Effector CD8-positive, alpha-beta T cell (primary cell): ENCODE measurements at places on chromosomes 4 and X.

- DNase-seq = no peak
Measured at GRCh38 chrX:78092296-78092695, 11.8 kb upstream of the PGK1 start.

DNA sequence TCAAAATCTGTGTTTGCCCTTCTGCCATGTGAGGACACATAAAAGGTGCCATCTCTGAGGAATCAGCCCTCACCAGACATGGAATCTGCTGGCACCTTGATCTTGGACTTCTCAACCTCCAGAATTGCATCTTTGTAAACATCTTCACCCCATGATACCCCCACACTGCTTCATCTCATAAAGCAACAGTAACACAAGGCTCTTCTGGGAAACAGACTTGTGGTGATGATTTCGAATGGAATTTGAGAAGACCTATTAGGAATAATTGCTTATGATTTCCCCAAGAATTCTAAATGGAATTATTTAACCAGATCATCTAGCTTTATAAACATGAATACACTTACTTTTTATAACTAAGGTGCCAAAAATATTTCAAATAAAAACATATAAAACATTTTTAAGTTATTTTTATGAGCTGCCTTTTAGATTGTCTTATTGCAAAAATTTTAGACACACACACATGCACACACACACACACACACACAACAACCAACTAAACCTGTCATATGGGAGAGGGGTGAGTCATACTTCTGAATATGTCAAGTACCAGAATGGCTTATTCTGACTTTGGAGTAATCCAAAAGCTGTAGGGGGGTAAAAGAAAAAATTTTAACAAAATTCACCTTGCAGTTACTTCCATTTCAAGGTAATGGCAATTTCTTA is 82.0 kb downstream of the USP46 start:
- no peak for DNase-seq

- no peak for DNase-seq
Measured at GRCh38 chrX:150408561-150408960, 45.4 kb downstream of the MAMLD1 start.

DNA sequence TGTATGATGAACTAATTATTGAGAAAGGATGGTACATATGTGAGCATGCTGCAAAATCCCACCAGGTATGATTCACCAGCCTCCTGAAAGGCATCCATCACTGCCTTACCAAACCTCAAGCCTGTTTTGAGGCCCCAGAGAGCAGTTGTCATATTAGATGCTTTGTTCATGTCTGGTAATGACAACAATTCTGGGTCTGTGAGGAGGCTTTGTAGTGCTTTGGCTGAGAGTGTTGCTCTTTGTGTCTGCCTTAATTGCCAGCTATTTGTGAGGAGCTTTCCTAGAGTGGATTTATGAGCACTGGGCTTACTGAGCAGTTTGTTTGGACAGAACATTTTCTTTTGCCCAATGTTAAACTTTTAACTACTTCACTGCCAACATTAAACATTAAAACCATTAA is 69.2 kb downstream of the HEPH start:
- DNase-seq = no peak

GRCh38 chr4:53956454-53956853 is 108.0 kb downstream of the CHIC2 start:
- no peak for DNase-seq

GRCh38 chrX:38612281-38612680 is 50.9 kb downstream of the TSPAN7 start:
- DNase-seq = no peak

GRCh38 chr4:2696423-2696822 is 59.7 kb downstream of the TNIP2 start:
- DNase-seq = no peak

DNA sequence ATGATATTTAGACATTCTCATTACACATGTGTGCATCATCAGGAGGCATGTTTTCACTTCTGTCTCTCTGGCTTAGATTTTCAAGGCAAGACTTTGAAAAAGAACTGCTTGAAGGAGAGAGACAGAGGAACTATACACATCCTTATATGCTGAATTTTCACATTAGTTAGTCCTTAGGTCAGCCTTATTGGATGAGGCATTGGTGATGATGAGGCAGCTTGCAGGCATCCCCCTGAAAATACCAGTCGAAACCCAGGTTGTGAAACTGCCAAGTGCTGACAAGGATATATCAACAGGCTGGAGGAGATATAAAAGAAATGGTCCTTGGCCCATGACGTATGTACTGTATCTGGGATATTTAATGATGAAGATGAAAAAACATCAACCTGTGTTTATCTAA is 297.2 kb upstream of the AADAT start:
- DNase-seq = no peak

- DNase-seq = no peak
Measured at GRCh38 chrX:123108513-123109427, 75.3 kb upstream of the GRIA3 start.

GRCh38 chr4:171876636-171877035 is 63.4 kb downstream of the GALNTL6 start:
- DNase-seq = no peak

DNA sequence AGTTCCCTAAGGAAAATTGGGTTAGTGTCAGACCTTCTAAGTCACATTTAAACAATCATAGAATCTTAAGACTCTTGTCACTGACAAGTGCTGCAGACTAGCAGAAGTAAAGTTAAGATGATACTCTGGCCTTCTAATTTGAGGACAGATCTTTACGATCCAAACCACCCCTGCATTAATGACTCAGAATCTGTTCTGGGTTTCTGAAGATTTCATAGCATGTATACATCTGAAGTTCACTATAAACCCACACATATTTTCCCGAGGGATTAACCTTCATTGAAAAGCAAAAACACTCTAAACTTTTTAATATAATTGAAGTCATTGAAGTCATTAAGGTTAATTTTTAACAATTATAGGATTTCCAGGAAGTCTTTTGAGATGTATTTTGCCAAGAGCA is 674.3 kb downstream of the IQCM start:
- no peak for DNase-seq

DNA sequence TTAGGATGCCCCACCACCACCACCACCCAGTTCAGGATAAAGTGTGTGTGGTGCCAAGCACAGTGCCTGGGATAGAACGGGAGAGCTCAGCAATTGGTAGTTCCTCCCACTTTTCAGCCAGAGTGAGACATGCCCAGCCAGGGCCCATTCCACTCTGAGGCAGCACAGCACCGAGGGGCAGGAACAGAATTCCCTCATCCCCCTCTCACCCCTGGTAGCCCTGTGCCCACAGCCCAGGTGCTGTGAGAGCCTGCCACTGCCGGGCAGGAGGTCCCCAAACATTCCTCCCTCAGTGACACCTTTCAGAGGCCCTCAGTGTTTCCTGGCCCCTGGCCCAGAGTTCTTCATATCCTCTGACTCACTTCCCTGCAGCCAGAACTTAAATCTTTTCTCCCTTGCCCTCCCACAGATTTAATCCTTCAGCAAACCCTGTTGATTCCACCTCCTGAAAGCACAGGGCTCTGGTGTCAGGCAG is 8.1 kb downstream of the RIPPLY1 start:
- no peak for DNase-seq

GRCh38 chr4:89753601-89754066 is 83.3 kb downstream of the SNCA start:
- DNase-seq = no peak

- no peak for DNase-seq
Measured at GRCh38 chr4:183362036-183362435, 39.8 kb upstream of the CLDN24 start.

- DNase-seq = no peak
Measured at GRCh38 chr4:183522821-183523220, 18.0 kb downstream of the ING2 start.

DNA sequence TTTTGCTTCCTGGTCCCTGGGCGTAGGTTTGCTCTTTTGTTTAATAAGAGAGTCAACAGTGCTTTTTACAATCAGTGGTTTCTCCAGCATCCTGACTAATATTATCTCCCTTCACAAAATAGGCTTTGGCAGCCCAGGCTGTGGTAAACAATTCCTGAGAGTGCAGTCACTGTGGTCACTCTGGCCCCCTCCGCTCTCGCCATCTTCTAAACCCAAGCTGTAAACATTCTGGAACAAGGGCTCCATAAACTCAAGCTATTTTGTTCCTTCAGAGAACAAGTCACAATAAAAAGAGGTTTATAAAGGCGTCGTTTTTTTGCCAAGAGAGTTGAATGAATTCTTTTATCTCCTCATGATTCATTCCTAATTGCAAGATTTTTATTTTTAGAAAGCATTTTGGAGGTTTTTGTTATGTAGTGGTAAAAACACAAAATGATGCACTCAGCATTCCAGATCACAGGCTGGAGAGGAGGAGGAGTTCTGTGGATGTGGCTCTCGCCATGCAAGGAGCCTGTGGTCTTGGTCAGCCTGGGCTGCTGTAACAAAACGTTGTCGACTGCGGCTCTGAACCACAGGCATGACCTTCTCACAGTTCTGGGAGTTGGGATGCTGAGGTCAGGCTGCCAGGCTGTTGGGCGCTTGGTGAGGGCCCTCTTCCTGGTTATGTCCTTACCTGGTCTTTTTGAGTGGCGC is 486.4 kb upstream of the FAT1 start:
- no peak for DNase-seq

DNA sequence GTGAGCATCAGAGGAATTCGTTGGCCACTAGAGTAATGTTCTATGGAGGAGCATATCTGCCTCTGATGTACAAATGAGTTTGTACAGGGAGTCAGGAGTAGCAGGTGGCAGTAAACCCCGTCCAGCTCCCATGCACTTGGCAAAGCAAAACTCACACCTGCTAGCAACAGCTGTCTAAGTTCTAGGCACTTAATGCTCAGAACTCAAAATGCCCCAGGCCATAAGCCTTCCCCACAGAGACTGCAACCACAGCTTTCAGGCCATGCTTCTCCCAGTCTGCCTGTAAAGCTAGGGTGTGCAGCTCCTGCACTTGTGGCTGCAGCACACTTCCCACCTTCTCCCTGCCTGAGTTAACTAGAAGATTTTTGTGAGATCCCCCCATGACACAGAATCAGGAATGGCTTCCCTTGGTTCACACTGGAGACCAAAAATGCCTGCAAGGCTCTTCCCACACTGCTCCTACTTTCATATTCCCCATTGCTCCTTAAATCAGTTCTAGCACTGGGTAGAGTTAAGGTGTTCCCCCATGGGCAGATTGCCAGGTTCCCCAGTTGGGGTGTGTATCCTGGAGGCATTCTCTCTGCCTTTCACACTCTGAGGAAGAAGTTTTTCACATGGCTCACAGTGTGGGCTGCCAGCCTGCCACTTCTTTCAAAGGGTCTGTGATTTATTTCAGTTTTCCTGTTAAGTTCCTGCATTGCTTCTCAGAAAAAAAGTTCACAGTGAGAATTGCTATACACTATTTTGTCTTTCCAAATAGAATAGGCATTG is 189.9 kb downstream of the STPG2 start:
- DNase-seq = no peak

- DNase-seq = no peak
Measured at GRCh38 chr4:100421361-100421978, 96.4 kb downstream of the EMCN start.

GRCh38 chrX:112270991-112271390 is 188.4 kb upstream of the TRPC5 start:
- no peak for DNase-seq

DNA sequence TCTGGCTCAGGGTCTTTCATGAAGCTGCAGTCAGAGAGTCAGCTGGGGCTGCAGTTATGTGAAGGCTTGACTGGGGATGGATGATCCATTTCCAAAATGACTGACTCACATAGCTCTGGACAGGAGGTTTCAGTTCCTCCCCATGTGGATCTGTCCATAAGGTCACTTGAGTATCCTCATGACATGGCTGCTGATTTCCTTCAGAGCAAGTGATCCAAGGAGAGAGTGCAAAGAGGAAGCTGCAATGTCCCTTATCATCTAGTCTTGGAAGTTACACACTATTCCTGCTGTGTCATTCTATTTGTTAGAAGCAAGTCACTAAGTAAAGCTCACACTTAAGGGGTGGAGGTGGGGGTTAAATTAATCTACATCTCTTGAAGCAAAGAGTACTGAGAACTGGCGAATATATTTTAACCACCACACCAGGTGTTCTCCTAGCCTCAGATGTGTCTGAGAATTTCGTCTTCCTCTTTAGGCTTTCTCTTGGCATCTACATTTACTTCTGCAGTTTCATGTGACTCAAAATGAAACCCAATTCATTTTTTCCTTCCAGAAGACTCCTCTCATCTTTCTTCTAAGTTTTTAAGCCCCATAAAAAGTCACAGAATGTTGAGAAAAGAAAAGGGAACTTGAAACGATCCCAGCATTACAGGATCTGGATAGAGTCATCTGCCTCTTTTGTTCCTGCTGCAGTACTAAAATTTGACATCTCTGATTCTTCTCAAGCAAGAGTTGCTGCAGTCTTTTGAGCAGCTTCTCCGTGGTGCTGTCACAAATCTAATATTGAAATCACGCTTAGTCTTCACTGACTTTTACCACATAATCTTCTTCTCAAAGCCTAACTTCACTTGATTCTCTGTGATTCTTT is 3.8 kb upstream of the GRPR start:
- DNase-seq = no peak

- no peak for DNase-seq
Measured at GRCh38 chr4:100493756-100494155, 24.1 kb downstream of the EMCN start.

- DNase-seq = no peak
Measured at GRCh38 chrX:28189011-28189410, 207.8 kb upstream of the DCAF8L1 start.

GRCh38 chr4:122914292-122914904 is 8.0 kb downstream of the NUDT6 start:
- DNase-seq = no peak

DNA sequence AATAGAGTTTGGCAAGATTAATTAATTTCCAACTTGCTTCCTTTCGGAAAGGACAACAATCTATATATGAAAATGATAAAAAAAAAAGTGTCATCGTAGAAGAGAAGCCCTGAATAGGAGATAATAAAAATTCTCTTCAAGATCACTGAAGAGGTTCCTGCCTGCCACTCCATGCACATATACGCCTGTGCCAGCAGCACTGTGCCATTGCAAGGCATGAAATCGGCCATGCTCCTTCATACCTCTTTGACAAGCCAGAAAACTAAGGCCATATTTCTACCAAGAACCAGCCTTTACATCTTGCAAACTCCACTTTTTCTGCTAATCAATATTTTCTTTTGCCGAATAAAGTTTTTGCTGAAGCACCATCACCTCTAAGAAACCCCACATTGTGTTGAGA is 365.5 kb downstream of the CXXC4 start:
- no peak for DNase-seq

GRCh38 chrX:154373340-154374306 is 811 bp downstream of the FLNA start:
- no peak for DNase-seq

- no peak for DNase-seq
Measured at GRCh38 chr4:14744346-14744745, 257.9 kb upstream of the CPEB2 start.

DNA sequence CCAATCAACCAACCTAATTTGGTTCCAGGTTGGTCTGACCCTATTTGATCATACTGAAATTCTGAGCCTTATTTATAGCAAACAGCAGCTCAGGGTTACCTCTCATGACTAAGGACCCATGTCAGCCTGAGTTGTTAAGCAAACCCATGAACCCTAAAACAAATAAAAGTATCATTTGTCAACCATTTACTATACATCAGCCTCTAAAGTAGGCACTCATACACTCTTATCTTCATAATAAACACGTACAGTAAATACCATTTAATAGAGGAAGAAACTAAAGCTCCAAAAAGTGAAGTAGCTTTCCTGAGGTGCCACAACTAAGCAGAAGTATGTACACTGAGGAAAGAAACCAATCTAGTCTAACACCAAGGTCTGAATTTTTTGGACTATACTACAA is 25.2 kb downstream of the MANBA start:
- no peak for DNase-seq
